ENCODE measurements at places on chromosomes 16 and 17.

GRCh38 chr17:44557651-44558285, 484 bp downstream of the FZD2 start:
- DNase-seq: peak; percentile 25

DNA sequence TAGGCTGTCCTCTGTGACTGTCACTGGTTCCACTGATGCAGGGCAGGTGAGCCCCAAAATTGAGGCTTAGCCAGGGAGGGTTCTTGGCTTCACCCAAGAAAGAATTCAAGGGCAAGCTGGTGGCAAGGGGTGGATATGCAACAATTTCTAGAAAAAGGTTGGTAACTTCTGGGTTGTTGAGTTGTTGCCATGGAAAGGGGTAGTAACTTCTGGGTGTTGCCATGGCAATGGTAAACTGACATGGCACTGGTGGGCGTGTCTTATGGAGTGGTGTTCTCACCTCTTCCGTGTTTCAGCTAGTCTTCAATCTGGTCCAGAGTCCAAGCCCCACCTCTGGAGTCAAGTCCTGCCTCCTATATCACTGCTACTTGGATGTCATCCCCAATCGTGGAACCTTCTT, 9.5 kb upstream of the GUCY2D start:
- DNase-seq: no peak

- no peak for DNase-seq
Observed at GRCh38 chr17:1168533-1169220, 11.1 kb downstream of the ABR start.

- DNase-seq: no peak
Observed at GRCh38 chr17:77490361-77491183, 349.8 kb downstream of the SEC14L1 start.

DNA sequence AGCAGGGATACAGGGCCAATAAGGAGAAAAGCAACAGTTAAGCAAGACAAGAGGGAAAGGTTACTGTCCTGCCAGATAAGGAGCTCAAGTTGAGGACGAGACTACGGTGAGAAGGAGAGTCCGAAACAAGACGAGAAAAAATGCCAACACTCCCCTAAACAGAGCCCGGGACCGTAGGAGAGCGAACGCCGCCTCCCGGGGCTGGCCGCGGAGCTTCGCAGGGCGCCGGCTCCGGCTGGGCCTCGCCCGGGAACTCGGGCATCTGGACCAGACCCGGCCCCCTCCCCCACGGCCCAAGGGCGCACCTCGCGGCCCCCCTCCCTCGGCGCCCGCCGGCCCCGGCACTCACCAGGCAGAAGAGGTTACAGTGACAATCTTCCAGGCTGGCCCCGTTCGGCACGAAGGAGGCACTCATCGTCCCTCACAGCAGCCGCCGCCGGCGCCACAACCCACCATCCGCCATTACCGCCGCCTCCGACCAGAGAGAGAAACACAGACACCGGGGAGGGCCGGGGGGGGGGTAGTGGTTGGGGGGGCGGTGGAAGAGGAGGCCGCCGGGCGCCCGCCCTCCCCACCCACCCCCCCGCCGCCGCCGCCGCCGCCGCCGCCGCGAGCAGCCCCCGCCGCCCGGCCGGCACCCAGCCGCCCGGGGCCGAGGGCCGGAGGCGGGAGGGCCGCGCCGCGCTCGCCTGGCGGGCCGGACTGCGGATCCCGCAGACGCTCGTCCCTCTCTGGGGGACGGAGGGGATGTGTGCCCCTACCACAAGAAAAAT, at the start of gene MED13:
TSS of gene MED13 (minus strand) at position 488 of the 773 bp plus-strand sequence. CDS start at position 415, 73 bp downstream.
- DNase-seq: peak; percentile 44

- DNase-seq: no peak
Observed at GRCh38 chr16:89370081-89370511, 120.3 kb downstream of the ANKRD11 start.

DNA sequence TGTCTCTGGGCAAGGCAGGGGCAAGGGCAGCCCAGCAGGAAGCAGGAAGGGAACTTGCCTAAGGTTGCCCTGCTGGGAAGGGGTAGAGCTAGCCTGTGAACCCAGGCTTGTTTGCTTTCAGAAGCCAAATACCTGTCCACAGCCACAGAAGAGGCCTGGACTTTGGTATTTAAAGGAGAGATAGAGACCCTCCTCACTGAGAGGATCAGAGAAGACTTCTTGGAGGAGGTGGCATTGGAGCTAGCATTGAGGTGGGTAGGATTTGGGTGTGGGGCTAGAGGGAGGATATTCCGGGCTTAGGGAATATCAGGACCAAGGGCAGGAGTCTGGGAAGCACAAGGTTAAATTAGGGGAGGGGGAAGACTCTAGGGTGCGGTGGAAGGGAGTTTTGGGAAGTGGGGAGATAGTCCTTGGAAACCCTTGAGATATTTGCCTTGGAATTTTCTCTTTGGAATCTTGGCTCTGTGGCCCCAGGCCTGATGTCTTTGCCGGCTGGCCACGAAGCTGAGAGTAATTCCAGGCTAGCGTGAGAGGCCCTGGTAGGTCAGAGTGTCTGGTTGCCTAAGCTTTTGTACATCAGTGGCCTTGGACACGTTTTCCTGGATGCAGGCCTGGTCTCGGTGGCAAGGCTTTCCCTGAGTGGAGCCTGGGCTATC, 13.1 kb upstream of the ETV4 start:
- no peak for DNase-seq

GRCh38 chr16:15426796-15427195, 7.6 kb upstream of the BMERB1 start:
- DNase-seq: no peak

- no peak for DNase-seq
Observed at GRCh38 chr17:39246274-39246673, 20.5 kb upstream of the STAC2 start.

DNA sequence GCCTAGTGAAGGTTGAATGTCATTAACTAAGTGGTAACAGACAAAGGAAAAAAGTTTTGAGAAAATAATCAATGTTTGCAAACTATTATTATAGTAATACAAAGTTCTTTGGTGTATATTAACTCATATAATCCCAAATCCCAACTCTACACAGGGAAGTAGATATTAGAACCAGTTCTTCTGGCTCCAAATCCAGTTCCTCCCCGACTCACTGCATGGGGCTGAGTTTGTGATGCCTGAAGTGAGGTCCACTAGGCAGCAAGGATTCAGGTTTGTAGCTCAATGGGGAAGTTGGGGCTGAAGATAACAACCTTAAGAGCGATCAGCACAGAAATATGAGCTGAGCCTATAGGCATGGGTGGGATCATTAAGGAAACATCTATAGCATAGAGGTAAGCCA, 5.6 kb upstream of the SYNRG start:
- DNase-seq: no peak

GRCh38 chr17:49670641-49671040, 7.3 kb downstream of the SPOP start:
- no peak for DNase-seq

- peak; percentile 31 for DNase-seq
Observed at GRCh38 chr17:58084317-58084981, 1.2 kb downstream of the DYNLL2 start.

- DNase-seq: no peak
Observed at GRCh38 chr17:40511667-40512220, 10.3 kb upstream of the TNS4 start.

GRCh38 chr17:31068291-31068690, 26.5 kb upstream of the NF1 start:
- DNase-seq: peak; percentile 55

Measured in stimulated activated CD4-positive, alpha-beta T cell treated with anti-CD3 and anti-CD28 coated beads, Interleukin-1b, Interleukin-23, amount 100 ng/mL, for 48 hours (primary cell).